ENCODE measurements at places on chromosomes 5 and 9.

DNA sequence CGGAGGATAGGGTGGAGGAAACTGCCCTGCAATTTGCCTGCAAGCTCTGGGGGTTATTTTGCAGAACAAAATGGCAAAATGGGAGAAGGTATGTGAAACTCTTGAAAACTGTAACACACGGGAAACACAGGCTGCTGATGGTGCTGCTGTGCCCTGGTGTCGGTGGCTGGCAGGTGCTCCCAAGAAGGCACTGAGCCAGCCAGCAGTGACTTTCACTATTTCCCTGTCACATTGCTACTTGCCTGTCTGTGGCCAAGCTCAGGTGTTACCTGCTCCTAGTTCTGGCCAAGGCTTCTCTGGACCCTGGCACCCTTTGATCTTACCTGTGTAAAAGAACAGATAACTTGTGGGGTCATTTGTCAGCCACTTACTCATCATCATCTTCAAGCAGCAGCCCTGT lies 102.2 kb downstream of the CMYA5 start:
- no peak for DNase-seq

- DNase-seq = no peak
These were observed 22.1 kb downstream of the SH3RF2 start for GRCh38 chr5:145958436-145958835.

- no peak for DNase-seq
These were observed 19.1 kb downstream of the GFI1B start for GRCh38 chr9:132997591-132997990.

- DNase-seq = no peak
These were observed 16.3 kb downstream of the NMRK1 start for GRCh38 chr9:75071530-75072122.

- no peak for DNase-seq
These were observed 59.5 kb downstream of the FGF10 start for GRCh38 chr5:44329716-44330115.

DNA sequence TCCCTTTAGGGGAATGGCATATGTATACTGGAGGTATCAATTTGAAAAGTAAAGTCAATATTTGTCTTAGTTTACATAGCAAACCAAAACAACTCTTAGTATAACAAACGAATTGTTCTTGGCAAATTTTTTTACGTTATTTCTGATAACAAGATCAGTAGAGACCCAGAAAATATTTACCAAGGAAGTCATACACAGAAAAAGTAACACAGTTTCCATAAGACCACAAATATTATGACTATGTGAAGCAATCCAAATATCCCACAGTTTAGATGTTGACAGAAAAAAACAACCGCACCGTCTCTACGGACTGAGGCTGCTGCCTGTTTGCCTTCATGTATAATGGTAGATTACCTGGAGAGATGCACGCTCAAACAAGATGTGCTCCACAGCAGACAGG lies 46.5 kb upstream of the DAPK1 start:
- no peak for DNase-seq

- DNase-seq = no peak
These were observed 174.0 kb downstream of the PALM2AKAP2 start for GRCh38 chr9:109953813-109954497.

DNA sequence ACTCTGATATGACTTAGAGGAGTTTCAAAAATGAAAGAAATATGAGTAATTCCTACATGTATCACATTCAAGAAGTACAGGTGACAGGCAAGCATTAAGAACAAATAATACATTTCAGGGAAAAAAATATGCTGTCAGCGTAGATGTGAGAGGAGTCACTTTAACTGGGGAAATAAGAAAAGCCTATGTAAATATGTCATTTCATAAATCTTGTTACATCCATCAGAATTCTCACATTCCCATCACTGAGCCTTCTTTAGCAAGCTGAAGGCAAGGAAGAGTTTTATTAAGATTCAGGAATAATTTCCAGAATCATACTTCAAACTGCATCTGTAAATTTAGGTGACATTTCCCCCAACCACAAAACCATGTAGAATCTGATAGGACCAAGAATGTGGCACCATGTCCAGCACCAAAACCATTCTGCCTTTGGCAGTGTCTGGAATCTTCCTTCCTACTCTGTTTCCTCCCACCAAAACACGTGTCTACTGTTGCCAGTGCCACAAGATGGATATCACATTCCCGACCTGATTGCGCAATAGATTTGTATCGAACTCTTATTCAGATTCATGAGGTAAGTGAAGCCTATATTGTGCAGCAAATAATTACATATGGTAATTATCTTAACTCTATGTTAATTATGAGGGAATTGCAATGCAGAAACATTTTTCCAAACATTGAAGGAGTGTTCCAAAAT lies 690.9 kb downstream of the ISL1 start:
- peak; percentile 26 for DNase-seq

DNA sequence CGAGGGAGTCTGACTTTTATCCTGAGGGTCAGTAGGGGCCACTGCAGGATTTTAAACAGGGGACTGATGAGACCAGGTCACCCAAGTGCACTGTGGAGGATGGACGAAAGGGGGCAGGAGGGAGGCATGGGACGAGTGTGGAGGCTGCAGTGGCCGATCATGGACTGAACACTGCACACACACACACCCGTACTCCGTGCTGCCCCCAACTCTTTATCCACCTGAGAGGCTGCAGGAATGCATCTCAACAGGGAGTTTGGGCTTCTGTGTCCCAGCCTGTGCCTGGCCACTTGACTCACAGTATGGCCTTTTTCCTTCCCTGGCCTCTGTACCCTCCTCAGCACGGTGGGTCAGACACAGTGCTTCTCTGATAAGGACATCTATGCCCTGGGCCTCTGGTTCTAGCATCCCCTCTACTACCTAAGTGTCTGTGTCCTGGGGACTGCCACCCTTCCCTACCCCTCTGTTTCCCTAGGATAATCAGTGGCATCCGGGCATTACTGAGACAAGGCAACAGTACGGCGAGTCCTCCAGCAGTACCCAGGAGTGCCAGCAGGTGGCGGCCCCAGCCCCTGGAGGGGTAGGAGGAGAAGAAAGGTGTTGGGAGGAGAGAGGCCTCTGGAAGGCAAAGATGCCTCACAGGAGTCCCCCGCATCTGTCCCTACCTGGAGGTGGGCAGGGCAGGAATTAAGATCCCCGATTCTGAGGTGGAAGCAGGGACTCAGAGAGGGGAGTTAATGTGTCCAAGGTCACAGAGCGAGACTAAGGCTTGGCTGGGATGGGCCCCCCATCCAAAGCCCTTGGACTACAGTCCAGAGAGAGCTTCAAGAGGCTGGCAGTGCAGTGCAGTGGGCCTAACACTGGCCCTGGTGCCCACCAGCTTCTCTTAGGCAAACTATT lies 5.1 kb upstream of the CDX1 start:
- DNase-seq = peak; percentile 16

DNA sequence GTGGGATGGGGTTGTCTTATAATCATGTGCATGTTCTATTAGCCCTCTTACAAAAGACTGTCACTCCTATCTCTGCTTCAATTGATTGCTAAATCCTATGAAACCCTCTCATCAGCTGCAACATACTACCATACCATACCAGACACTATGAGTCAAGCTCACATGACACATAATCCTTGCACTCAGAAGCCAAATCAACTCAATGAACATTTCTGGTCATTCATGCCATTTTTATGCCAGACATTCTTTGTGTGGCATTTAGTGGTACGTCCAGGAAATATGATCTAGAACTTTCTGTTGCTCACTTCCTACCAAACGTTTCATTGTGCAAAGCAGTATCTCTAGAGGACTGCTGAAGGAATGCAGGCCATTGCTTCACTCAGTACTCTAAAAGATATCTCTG lies 159.2 kb upstream of the GNA14 start:
- DNase-seq = no peak

GRCh38 chr9:111944241-111944866 lies 47.7 kb downstream of the UGCG start:
- DNase-seq = no peak

- DNase-seq = no peak
These were observed 103.5 kb upstream of the ARRDC3 start for GRCh38 chr5:91486638-91487037.

DNA sequence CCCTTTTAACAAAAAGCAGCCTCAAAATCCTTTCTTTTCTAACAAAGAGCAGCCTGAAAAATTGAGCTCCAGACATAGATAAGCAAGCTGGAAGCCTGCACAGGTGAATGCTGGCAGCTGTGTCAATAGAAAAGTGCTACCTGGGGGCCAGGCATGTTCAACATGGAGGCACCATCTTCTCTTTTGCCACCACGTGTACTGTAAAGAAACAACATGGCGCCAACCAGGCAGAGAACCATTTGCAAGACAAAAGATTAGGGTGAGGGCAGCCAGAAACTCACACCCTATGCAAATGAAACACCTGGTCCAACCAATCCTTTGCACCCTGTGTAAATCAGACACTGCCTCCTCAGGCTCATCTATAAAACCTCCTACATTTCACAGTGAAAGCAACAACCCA lies 96.0 kb downstream of the ACTL7B start:
- DNase-seq = peak; percentile 15

All from NCI-H1105 treated with DMSO at 0.1 percent for 48 hours (cell line).